ENCODE measurements at places on chromosomes 12 and 14.

GRCh38 chr14:45135156-45135555 lies 574 bp upstream of the FANCM start:
- DNase-seq = peak; percentile 26

GRCh38 chr12:11980115-11980514 lies 90.6 kb upstream of the BCL2L14 start:
- DNase-seq = no peak

GRCh38 chr12:29543036-29543435 lies 45.5 kb upstream of the OVCH1 start:
- no peak for DNase-seq

DNA sequence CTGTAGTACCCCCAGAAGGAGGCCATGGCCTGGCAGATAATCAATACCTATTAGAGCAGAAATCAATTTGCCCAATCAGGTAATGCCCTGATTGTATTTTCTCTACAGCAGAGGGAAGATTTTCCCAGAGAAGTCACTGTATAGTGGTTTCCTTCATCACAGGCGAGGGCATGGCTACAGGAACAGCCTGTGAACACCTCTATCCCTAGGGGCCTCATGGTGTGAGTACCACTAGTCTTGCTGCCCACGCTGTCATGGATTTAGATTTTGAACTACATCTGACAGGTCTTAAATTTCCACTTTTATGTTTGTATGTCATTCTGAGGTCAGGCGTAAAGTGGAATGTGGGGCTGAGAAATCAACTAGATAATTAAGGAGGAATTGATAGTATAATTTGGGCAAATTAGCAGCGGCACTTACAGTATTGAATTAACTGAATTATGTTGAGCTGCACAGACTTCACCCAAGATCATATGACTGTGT lies 42.4 kb upstream of the STXBP6 start:
- DNase-seq = no peak

DNA sequence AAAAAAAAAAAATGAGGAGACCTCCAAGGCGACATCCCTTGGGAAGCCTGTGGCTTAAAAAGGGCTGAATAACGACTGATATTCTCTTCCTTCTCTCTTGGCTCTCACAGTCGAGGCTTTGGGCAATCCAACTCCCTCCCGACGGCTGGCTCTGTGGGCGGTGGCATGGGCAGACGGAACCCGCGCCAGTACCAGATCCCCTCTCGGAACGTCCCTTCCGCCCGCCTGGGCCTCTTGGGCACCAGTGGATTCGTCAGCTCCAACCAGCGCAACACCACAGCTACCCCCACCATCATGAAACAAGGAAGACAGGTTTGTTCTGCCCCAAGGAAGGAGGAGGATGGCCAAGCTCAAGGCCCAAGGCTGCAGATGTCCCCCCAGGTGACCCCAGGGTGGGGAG lies 127.8 kb downstream of the GCH1 start:
- DNase-seq = no peak

GRCh38 chr12:96907671-96908422 lies 790 bp downstream of the NEDD1 start:
- peak; percentile 11 for DNase-seq

DNA sequence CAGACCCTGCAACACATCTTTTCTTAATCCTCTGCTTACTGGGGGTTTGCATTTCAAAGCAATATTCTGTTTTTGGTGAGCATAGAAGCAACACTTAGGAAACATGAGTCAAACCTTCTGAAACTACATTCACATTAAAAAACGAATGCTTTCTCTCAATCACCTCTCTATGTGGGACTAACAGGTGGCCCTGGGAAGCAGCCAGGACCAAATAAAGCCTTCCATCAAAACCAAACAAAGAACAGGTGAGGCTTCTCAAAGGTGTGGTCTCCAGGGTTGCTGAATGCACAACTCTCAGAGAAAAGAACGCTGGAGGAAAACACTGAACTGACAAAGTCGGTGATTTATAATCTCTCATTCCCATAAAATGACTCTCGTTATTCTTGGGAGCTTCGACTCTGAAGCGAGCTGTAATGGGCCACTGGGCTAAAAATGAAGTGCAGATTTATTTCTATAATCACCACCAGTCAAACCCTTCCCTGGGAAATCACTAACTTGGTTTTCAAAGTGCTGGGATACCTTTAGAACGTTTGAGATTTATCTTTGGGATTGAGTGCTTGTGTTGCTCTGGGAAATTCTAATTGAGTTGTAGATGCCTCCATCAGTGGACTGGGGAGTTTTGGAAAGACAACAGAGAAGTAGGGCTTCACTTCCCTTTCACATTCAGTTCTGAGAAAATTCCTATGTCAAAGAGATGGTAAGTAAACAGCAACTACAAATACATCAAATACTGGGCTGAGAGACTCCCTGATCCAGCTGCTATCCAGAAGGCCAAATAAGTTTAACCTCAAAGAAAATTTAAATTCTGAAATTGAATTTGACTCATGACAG lies 262.0 kb upstream of the TMPO start:
- no peak for DNase-seq

DNA sequence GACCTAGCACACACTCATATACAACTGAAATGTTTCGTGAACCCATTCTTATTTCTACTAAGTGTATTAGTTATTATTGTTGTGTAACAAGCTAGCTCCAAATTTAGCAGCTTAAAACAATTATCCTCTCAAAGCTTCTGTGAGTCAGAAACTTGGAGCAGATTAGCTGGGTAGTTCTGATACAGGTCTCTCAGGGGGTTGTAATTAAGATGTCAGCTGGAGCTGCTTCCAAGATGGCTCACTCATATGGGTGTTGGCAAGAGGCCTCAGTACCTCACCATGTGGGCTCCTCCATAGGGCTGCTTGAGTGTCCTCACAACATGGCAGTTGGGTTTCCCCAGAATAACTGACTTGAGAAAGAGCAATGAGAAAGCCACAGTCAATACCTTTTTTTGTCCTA lies 9.8 kb downstream of the GPR135 start:
- DNase-seq = no peak

- no peak for DNase-seq
These were observed 3.7 kb upstream of the NOS1 start for GRCh38 chr12:117365049-117365616.

DNA sequence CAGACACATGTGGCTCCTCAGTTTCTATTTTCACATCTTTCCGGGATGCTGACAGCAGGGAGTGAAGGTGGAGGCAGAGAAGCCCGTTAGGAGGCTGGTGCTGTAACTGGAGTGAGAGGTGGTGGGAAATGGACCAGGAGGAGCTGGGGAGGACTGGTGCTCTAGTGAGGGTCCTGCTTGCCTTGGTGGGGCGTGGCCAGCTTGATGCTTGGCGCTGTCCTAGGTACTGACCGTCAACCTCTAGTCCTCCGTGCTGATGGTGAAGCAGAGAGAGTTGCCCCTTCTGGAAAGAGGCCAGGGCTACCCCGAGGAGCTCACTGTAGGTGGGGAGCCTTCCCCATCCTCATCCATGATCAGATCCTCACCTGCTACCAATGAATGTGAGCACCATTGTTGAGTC lies 1.4 kb downstream of the TRMT61A start:
- DNase-seq = no peak

GRCh38 chr12:95262808-95263207 lies 45.2 kb downstream of the VEZT start:
- no peak for DNase-seq

GRCh38 chr12:14664434-14665023 lies 31.9 kb downstream of the GUCY2C start:
- no peak for DNase-seq

- DNase-seq = no peak
These were observed 75.9 kb downstream of the TMEM132D start for GRCh38 chr12:129827866-129828384.

DNA sequence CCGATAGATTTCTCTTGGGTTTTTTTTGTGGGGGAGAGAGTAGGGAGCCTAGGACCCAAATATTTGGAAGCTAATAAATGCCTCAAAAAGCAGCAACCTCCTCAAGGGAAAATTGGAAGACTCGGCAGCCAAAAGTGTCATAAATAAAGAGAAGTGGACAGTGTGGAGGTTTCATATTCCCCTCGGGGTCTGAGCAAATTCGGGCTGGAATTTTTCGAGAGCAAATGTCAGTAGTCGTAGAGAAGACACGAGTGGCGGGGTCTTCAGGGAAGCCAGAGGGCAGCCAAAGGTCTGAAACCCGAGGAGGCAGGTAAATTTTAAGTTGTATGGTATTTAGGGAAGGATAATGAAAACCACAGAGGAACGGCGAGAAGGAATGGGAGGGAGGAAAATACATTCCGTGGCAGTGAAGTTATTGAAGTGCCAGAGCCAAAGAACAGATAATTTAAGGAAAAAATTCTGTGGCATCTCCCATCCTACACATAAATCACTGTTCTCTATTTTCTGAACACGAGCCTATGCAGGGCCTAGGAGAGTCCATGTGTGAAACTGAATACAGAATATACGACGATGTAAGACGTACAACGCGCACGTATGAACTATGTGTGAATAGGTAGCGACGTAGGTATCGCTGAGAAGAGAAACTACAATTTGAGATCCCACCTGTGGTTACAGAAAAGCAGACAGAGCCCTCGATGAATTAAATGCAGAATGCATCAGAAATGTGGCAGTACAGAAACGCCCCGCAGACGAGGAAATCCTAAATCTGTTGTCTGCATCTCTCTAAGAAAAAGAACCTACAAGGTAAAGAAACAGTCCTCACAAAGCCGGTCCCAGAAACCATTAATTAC lies 12.9 kb downstream of the BCL11B start:
- DNase-seq = no peak

DNA sequence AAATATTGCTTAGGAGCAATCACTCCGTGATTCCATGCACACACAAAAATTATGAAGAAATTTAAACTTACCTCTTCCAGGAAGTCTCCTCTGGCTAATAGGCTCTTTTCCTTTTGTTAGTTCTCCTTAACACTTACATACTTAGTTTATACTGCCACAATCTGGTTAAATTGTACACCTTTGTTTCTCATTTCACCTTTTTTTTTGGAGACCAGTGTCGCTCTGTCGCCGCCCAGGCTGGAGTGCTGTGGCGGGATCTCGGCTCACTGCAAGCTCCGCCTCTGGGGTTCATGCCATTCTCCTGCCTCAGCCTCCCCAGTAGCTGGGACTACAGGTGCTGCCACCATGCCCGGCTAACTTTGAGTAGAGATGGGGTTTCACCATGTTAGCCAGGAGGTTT lies 2.2 kb upstream of the ANKRD52 start:
- no peak for DNase-seq

- DNase-seq = no peak
These were observed 15.7 kb upstream of the MAPKAPK5 start for GRCh38 chr12:111826316-111826715.

DNA sequence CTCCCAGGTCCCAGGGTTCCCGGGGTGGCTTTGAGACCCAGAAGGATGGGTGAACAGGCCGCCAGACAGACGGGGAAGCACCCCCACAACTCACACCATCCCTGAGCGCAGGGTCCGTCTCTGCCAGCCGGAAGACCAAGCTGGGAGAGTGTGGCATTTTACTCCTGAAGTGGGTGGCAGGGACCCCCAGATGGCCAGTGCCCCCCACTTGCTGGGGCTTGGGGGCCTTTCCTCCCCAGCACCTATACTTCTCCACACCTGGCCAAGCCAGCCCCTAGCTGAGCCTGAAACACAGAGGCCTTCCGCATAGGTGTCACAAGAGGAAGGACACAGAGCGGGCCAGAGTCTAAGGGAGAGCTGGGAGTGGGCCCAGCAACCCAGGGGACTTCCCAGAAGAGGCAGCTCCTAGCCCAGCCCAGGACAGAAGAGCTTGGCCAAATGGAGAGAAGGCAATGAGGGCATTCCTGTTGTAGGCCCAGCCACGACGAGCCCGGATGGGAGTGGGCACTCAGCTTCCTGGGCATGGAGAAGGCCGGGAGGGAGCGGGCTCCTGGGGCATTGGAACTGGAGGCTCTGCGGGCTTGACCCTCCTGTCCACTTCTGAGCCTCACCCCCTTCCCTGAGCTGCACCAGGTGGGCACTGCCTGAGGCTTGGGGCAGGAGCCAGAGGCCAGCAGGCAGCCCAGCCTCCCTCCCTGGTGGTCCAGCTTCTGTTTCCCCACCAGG lies 3.3 kb downstream of the AHNAK2 start:
- no peak for DNase-seq

DNA sequence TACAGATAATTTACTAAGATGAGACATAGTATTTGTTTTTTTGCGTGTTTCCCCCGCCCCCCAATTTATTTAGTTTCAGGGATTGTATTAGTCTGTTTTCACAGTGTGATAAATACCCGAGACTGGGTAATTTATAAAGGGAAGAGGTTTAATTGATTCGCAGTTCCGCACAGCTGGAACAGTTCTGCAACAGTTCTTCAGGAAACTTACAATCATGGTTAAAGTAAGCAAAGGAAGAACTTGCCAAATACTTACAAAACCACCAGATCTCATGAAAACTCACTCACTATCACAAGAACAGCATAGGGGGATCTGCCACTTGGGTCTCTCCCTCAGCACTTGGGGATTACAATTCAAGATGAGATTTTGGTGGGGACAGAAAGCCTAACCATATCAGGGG lies 48.9 kb downstream of the LRRIQ1 start:
- no peak for DNase-seq

- no peak for DNase-seq
These were observed 82.1 kb downstream of the NTF3 start for GRCh38 chr12:5514016-5514415.
